ENCODE measurements at places on chromosomes 4 and X.

DNA sequence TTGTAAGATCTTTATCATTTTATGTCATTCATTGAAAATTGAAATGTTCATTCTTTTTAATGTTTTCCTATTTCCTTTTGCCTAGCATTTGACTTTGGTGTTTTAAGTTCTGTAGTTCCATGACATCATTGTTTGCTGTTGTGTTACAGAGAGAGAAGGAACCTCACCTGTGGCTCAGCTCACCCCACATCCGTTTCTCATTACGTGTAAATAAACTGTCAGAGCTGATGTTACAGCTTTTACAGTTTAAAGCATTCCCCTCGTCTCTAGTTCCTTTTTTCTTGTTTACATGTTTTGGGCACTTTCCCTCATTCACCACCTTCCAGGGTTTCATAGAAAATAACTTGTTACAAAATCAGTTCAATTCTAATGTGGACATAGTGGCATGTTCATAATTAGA is 137.2 kb downstream of the FNIP2 start:
- DNase-seq = no peak

- no peak for DNase-seq
Measured at GRCh38 chrX:7244405-7244804, 96.5 kb upstream of the PUDP start.

GRCh38 chr4:149572716-149573115 is 242.9 kb downstream of the IQCM start:
- no peak for DNase-seq

- no peak for DNase-seq
Measured at GRCh38 chr4:110769578-110769977, 146.7 kb upstream of the PITX2 start.

- no peak for DNase-seq
Measured at GRCh38 chrX:123036401-123036800, 147.7 kb upstream of the GRIA3 start.

- DNase-seq = no peak
Measured at GRCh38 chrX:71666240-71667223, 814 bp upstream of the LOC101059915 start.

DNA sequence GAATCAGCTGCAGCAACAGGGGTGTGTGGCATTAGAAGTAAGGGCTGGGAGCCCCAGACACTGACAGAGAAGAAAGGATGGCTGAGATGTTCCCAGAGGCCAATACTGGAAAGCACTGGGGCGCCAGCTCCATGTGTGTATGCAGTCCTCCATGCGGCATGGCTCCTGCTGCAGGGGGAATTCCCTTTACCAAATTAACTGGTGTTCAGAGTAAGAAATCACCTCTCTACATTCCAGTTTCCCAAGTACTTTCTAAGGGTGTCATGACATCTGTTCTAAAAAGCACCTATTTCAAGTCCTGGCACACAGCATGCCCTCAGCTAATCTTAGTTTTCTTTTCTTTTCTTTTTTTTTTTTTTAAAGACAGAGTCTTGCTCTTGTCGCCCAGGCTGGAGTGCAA is 98.0 kb downstream of the MAML3 start:
- DNase-seq = no peak

- DNase-seq = no peak
Measured at GRCh38 chr4:19314116-19314515, 937.6 kb upstream of the SLIT2 start.

DNA sequence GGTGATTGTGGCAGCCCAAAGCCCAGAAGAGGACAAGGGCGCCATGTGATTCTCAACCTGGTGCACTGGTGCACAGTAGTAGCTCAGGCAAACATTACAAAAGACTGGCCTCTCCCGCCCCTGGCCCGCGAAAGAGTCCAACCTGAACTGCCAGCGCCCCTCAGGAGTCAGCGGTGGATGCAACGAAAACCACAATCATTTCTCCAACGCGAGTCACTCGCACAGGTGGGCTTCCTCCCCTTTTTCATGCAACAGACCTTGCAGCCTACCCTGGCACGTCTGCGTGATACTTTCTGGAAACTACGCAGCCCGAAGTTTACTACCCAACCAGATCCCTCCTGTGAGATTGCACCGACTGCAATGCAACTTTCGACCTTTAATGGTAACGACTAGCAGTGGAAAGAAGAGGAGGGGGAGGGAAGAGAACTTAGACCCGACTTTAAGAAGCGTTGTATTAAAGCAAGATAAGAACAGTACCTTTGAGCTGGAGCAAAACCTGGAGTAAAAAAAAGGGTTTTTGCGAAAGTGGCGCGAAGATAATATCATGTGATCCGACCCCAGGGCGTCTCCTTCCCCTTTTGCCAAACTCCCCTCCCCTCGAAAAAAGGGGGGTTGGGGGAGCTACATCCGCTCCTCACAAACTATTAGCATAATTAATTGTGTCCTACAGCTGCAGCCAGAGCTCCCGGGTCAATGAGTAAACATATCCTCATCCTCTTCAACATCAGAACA is 63.3 kb upstream of the CCDC160 start:
- no peak for DNase-seq

GRCh38 chr4:115121351-115122043 is 8.1 kb upstream of the NDST4 start:
- DNase-seq = no peak

GRCh38 chr4:15598644-15599043 is 56.5 kb downstream of the FBXL5 start:
- DNase-seq = no peak

DNA sequence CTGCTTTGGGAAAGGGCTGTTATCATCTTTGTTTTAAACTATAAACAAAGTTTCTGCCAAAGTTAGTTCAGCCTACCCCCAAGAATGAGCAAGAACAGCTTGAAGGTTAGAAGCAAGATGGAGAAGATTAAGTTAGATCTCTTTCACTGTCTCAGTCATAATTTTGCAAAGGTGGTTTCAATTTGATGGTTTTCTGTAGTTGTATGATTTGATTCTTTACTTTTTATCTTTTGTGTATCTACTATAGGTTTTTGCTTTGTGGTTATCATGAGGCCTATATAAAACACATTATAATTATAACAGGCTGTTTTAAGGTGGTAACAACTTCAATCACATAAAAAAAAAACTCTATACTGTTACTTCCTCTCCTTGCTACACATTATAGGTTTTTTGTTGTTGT is 35.4 kb upstream of the ALG13 start:
- DNase-seq = no peak

GRCh38 chrX:68438575-68438974 is 5.3 kb upstream of the OPHN1 start:
- DNase-seq = no peak

- no peak for DNase-seq
Measured at GRCh38 chrX:45164021-45164621, 36.6 kb downstream of the DIPK2B start.

DNA sequence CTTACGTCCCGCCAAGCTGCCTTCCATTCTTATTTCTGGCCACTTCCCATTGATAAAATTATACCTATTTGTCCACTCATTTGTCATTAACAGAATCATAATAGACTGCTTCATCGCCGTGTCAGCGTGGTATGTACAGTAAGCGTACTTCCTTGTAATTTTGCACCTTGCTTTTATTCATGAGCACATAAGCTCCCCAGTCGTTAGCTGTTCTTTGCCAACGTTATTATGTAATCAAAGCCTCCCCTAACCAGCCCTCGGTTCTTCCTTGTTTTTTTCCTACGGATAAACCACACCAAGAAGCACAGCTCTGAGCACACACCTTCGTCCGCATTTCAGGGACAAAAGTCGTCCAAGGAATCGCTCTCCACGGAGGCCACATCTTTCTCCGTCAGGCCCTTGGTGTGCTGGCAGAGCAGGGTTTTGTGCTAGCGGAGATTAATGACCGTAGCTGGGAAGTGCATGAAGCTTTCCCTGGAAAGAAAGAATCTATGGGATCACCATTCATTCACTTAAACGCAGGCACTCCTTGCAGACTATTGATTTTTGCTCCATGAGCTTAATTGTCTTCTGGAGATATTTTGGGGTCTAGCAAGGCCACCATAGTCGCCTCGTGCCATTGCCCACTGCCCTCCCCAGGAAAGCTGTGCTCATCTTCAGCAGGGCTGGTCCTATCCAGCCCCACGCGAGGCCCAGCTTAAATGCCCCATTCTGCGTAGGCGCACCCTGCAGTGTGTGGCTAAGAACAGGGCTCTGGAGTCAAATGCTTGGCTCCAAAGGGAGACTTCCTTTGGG is 200.9 kb upstream of the PSAPL1 start:
- peak; percentile 10 for DNase-seq

- no peak for DNase-seq
Measured at GRCh38 chrX:56794404-56795230, 65.6 kb downstream of the NBDY start.

GRCh38 chr4:140884431-140885058 is 128.4 kb upstream of the TBC1D9 start:
- peak; percentile 83 for DNase-seq

GRCh38 chrX:103343105-103343504 is 13.1 kb downstream of the TCEAL7 start:
- peak; percentile 10 for DNase-seq

- no peak for DNase-seq
Measured at GRCh38 chr4:71210823-71211222, 128.0 kb upstream of the SLC4A4 start.

GRCh38 chr4:85151371-85151770 is 184.9 kb upstream of the WDFY3 start:
- DNase-seq = no peak

DNA sequence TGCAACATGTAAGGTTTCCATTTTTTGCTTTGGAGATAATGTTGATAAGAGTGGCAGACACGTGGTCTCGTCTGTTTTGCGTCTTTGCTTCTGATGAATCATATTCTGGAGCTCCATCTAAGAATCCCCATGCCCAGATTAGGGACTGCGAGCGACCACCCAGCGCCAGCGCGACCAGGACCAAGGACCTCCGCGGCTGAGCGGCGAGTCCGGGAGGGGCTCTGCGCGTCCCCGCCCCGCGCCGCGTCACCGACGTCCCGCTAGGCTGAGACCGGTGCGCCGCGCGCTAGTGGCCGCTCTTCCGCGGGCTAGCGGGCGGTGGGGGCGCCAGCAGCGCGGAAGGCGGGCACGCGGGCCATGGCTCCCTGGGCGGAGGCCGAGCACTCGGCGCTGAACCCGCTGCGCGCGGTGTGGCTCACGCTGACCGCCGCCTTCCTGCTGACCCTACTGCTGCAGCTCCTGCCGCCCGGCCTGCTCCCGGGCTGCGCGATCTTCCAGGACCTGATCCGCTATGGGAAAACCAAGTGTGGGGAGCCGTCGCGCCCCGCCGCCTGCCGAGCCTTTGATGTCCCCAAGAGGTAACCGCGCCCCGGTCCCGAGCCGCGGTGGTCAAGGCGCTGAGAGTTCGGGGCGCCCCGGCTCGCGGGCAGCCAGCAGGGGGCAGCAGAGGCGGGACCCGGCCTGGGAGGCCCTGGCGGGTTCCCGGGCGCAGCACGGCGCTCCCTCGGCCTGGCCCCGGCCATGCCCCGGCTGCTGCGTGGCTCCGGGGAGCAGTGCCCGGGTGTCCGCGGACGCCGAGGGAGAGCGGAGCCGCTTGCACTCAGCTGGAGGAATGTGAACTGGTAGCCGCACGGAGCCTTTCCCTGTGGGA is at the start of gene SRD5A3:
Gene SRD5A3, plus strand, starts transcription at position 263 of the 871 bp plus-strand sequence. Its CDS starts 95 bp downstream, at position 358.
- peak; percentile 77 for DNase-seq

DNA sequence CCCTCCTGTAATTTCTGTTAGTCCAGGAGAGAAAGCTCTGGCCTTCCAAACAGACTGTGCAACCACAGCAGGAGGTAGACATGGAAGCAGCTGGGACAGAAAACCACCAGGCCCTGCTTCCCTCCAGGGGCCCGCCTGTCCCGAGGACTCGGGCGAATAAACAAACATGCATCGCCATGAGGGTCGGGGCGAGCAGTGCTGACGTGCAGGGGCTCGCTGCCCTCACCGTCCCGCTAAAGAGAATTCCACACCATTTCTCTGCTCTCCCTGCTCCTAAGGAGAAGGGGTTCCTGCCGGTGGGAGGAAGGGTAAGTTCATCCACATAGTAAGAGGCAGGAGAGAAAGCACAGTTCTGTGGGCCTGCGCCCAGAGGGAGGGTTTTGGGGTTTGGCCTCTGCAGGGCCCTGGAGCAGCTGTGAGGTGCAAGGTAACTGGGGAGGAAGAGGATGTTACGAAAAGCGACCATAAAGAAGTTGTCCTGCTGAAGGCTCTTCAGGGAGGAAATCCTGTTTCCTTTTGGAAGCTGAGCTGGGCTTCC is 54.9 kb downstream of the WFS1 start:
- no peak for DNase-seq

- peak; percentile 53 for DNase-seq
Measured at GRCh38 chr4:46648088-46648744, 258.3 kb upstream of the GABRA2 start.

GRCh38 chr4:158768555-158769174 is at the start of gene FNIP2:
Gene FNIP2 (plus strand): TSS chr4:158769026. CDS start chr4:158769213, 187 bp downstream.
- DNase-seq = peak; percentile 84

GRCh38 chr4:129839687-129840086 is 743.7 kb downstream of the C4orf33 start:
- no peak for DNase-seq

- no peak for DNase-seq
Measured at GRCh38 chrX:9737363-9737762, 28.3 kb downstream of the GPR143 start.

GRCh38 chr4:175273995-175274753 is 356.0 kb downstream of the ADAM29 start:
- DNase-seq = no peak

- DNase-seq = no peak
Measured at GRCh38 chrX:83535417-83536196, 27.5 kb downstream of the POU3F4 start.

GRCh38 chr4:85696661-85697060 is 221.7 kb downstream of the ARHGAP24 start:
- DNase-seq = no peak

- DNase-seq = peak; percentile 66
Measured at GRCh38 chrX:84188320-84188834, 378 bp upstream of the RPS6KA6 start.

- no peak for DNase-seq
Measured at GRCh38 chrX:150361070-150361776, 1.9 kb upstream of the MAMLD1 start.

- peak; percentile 68 for DNase-seq
Measured at GRCh38 chrX:11758400-11759171, 549 bp downstream of the MSL3 start.

GRCh38 chrX:40140706-40141499 is 43.1 kb upstream of the BCOR start:
- no peak for DNase-seq

DNA sequence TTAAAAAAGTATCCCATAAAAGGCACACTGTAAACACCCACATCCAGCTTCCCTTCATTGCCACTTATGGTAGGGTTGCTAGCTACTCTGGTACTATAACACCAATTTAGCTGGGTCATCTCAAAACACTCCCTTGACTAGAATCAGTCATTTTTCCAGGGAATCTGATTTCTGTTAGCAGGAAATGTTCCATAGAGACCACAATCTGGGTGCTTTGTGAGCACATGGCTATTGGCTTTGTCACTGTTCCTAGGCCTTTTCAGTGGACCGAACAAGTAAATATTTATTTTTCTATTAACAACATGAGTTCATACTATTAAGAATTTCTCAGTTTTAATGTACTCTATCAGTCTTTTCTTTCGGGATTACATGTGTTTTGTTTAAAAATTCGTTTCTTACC is 404.7 kb upstream of the GNPDA2 start:
- no peak for DNase-seq

- no peak for DNase-seq
Measured at GRCh38 chr4:68132342-68132741, 2.7 kb upstream of the TMPRSS11F start.

All from COR-L47 (cell line).